CD4-positive, alpha-beta T cell treated with Interleukin-6 at 100 ng/mL for 8 hours (primary cell): ENCODE measurements at places on chromosomes 7 and 10.

GRCh38 chr10:73287441-73287840 is 35.0 kb upstream of the MRPS16 start:
- DNase-seq = no peak

DNA sequence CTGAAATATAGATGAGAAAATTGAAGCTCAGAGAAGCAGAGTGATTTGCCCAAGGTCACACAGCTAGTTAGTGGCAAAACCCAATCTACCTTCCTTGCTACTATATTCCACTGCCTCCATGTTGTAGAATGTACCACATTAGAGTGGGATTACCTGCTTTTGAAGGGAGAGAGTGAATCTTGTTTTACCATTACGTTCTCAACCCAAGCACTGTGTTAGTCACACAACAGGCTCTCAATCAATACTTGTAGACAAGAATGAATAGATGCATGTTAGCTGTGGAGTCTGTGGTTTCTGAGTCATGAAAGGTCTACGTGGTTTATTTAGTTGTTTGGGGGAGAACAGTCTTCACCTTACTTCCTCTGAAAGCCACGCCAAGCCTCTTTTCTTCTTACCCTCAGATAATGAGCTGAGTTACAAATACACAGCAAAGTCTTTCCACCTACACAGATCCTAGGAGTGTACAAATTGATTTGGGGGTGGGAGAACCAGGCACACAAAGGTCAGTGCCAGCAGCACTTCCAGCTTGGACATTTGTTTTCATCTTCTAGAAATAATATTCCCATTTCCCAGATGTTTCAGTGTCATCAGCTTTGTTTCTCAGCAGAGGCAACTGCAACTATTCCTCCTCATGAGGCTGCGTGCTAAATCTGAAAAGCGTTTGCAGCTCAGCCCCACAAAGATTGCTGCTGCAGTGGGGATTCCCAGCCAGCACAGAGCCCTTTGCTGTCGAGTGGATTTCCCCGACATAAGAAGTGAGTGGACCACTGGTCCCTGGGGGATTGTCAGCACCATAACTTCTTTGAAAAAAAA is 71.5 kb upstream of the ADO start:
- DNase-seq = peak; percentile 75

GRCh38 chr7:55271069-55271626 is 94.0 kb upstream of the LANCL2 start:
- DNase-seq = no peak

DNA sequence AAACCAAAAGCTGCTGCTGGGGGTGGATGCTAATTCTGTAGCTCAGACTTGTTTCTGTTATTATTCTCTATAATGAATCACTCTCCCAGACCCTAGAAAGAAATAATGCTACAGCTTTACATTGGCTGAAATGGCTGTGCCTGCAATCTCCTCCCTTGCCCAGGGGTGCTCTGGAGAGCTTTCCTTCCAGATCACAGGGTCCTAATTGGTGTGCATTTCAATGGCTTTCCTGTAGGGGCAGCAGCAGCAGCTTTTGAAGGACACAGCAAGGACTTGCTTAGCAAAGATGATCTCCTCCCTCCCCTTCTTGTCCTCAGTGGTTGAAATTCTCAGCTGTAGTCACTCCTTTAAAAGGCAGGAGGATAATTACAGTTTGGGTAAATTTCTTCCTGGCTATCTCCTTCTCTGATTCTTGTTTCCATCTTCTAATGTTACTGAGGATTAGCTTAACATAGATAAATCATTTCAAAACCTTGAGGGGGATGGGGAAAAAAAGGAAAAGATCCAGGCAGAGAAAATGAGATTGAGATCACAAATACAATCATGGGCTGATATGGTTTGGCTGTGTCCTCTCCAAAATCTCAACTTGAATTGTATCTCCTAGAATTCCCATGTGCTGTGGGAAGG is 120.2 kb upstream of the CTTNBP2 start:
- DNase-seq = no peak

DNA sequence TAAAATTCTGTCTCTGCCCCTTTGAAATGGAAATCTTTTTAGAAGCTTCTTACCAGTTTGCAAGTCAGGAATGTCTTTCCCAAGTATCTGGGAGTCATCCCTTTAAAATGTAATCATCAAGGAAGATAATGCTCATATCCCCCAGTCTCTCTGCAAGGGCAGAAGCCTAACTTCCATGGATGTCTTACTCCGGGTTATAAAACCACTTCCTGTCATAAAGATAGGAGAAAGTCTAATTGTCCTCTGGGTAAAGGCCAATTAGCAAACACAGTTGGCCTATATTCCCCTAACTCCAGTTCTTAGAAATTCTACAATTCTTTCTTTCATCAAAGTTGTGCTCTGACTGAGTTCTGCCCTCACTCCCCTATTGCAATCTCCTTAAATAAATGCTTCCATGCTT is 1631.5 kb upstream of the LRRTM3 start:
- no peak for DNase-seq

DNA sequence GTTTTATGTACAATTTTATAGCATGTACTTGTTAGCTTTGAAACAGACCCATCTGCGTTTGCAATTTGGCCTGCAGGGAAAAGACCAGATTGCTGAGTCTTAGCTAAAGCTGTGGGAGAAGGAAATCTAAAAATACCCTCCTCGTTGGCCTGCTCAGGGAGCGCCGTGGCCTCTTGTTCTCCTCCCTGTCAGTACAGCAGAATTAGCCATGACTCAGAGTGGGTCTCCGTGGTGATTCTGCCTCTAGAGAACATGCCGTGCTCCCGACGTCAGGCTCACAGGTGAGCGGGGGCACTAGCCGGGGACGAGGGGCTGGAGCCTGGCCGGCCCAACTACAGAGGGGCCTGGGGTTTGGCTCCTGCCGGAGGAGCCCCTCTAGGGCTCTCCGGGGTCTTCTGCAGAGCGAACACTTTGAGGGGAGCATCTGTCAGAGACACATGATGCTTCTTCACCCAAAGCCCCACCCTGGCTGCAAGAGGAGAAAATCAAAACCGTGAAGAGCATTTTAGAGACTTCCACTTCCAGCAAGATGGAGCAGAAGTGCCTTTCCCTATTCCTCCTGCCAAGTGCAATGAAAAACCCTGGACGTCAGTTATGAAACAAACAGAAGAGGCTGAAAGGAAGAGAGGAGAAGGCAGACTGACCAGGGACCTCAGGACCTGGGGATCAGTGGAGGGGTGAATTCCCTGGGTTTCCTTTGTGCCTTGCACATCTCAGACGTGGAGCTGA is 98.9 kb downstream of the LHPP start:
- no peak for DNase-seq

GRCh38 chr7:25496476-25497368 is 268.4 kb upstream of the NPVF start:
- peak; percentile 15 for DNase-seq

DNA sequence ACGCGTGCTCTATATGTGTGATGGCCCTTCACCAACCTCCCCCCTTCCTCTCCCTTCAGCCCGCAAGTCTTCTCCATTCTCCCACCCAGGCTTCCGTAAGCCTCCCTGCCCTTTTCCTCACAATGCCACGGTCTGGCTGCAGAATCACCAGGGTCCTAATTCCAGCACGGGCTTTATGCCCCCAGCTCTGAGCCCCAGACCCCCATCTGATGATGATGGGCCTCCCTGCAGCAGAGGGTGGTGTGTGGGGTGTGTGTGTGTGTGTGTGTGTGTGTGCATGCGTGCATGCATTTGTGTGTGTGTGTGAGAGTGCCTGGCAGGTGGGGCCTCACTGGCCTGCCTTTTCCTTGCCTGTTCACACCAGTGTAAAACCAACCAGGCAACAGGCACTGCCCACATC is 109.9 kb downstream of the OAT start:
- no peak for DNase-seq

DNA sequence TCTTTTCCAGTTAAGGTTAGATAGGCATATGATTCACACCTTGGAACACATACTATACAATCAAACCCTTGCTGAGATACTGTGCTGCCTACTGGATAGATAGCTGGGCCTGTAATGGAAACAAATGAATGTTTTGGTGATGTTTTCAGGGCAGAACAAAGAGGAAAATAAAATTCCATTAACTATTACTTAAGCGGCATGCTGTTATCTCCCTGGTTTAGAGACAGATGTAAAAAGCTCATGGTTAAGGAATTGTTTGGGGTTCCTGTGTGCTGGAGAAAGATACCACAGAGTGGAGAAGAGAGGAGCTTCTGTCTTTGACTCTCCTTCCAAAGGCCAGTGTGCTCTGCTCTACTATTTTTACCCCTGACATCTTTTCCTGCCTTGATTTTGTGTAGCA is 341.1 kb downstream of the PLXDC2 start:
- no peak for DNase-seq

GRCh38 chr10:118986815-118987790 is 42.4 kb upstream of the NANOS1 start:
- DNase-seq = no peak

GRCh38 chr10:109219935-109220605 is 703.2 kb downstream of the XPNPEP1 start:
- no peak for DNase-seq
